CD4-positive, alpha-beta T cell treated with Interleukin-17A for 1 hour (primary cell): ENCODE measurements at places on chromosomes 16 and 17.

GRCh38 chr16:28326881-28327610 is 34.7 kb downstream of the SBK1 start:
- DNase-seq: peak; percentile 67

DNA sequence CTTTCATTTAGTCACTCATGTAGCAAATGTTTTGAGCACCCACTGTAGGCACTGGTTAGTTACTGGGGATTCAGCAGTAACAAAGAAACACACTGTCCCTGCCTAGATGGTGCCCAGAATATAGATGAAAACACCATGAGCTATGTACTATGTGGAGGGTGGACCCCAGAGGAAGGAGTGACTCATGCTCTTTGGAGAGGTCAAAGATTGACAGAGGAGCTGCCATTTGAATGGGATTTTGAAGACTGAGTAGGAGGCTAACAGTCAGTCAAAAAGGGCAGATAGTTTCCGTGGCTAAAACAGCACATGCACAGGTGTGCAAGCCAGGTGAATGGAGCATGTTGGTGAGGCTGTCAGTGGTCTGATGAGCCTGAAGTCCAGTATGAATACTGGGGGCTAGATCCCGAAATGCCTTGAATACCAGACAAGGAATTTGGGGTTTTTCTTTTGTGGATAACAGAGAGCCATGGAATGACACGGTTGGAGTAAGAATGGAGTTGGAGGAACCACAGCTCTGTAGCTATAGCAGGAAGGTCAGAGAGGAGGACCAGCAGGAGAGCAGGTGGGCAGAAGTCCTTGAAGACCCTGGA is 6.1 kb downstream of the IL21R start:
- DNase-seq: peak; percentile 50

DNA sequence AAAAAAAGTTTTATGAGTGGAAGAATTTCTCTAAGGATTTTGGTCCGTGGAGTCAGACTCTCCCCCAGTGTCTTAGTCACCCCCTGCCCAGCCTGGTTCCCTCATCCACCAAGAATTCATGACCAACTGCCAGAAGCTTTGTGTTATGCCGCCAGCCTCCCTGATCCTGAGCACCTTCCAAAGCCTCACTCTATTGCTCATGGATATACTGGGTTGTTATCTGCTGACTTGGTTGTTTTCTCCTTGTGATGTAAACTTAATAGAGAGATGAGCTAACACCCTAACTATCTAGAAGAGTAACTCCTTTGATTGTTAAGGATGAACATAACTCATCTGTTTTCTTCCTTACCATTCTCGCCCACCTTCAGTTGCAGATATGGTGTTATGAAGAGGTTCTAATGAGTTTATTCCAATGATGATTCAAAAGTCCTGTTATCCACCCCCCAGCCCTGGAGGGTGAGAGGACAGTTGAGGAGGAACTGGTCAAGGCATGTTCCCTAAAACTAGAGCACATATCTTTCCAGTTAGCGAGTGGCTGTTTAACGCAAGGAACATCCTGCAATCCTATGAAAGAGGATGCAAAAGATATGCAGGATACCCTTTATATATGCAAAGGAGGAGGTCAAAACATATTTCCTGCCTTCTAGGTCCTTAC is 1.5 kb upstream of the PSMD3 start:
- no peak for DNase-seq

- DNase-seq: no peak
Observed at GRCh38 chr17:47730681-47731080, 2.4 kb upstream of the TBX21 start.

GRCh38 chr17:44115585-44116415 is 7.6 kb downstream of the HDAC5 start:
- DNase-seq: no peak

GRCh38 chr17:82389379-82389778 is 17.8 kb downstream of the UTS2R start:
- DNase-seq: no peak

GRCh38 chr17:67021196-67021595 is 23.2 kb upstream of the CACNG1 start:
- no peak for DNase-seq

GRCh38 chr16:30876867-30877266 is 17.0 kb downstream of the BCL7C start:
- DNase-seq: no peak

- peak; percentile 55 for DNase-seq
Observed at GRCh38 chr17:57956291-57957119, 1.3 kb upstream of the CUEDC1 start.

DNA sequence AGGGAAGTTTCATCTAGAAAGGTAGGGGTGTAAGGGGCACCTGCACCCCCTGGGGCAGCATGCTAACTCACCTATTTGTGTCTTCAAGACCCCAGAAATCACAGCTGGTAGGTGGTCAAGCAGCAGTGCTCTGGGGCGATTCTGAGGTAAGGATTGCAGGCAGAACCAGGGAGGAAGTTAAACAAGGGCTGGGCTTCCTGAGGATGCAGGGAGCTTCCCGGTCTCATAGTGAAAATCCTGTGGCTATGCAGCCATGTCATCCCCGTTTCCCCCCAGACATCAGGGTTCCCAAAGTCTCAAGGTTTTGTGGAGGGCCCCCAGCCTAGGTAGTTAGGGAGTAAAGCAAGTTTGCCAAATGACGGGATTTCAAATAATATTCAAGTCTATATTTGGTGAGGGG is 78.5 kb downstream of the C16orf78 start:
- no peak for DNase-seq

- no peak for DNase-seq
Observed at GRCh38 chr16:77234611-77235010, 35.4 kb downstream of the SYCE1L start.
